ENCODE measurements at places on chromosomes 1 and 21. TPM values are rescaled to one million over a fixed set of nuclear protein-coding genes. Genes with fewer than 3 reads are reported as not detected.

The ARTN gene
- total RNA-seq = 3.0 TPM

The HPDL gene
- not detected for total RNA-seq

The MPZ gene
- 1.1 TPM for total RNA-seq

The CCDC181 gene
- 1.2 TPM for total RNA-seq

The FCGR1A gene
- not detected for total RNA-seq

DNA sequence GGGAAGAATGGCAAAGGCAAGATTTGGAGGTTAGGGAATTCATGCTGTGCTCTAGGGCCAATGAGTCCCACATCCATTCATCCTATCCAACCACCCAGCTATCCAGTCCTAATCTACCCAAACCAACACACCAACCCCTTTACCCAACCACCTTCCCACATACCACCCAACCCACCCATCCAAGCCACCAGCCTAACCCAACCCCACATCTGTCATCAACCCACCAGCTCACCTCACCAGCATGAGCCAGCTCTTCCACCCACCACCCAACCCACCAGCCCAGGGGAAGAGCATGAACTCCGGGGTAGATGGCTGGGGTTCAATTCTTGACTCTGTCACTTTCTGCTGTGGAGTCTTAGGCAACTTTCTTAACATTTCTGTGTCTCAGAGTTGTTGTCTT is 35.9 kb upstream of the DISP3 start:
- H3K4me3 ChIP-seq = no peak overlapping the region
- H3K27ac ChIP-seq = no peak overlapping the region
- H3K36me3 ChIP-seq = no peaks in the 10 kb centered on the region
- no peak for DNase-seq
- H3K4me1 ChIP-seq = no peaks in the 10 kb centered on the region

GRCh38 chr1:4044967-4045366 is 144.9 kb upstream of the C1orf174 start:
- peaks cover 21% of the 10 kb centered on the region for H3K27me3 ChIP-seq
- DNase-seq = no peak
- H3K27ac ChIP-seq = no peak overlapping the region
- H3K4me1 ChIP-seq = no peaks in the 10 kb centered on the region
- H3K4me3 ChIP-seq = no peak overlapping the region
- H3K36me3 ChIP-seq = no peaks in the 10 kb centered on the region

DNA sequence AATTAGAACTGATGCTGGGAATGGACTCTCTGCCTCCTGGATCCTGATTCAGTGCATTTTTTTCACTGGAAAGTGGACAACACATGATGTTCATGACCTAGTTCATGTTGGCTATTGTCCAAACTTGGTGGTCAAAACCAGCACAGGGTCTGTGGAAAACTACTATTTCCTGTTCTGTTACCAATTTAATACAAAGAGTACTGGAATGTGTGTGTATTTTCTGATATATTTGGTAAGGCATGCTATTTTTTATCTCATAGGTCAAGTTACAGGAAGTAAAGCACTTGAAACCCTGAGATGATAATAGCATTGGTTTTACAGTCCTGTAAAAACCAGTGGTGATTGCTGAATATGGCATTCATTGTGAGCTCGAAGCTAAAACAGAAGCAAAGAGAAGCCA is 89.9 kb downstream of the SGIP1 start:
- no peak for DNase-seq
- no peaks in the 10 kb centered on the region for H3K27me3 ChIP-seq
- H3K27ac ChIP-seq = no peak overlapping the region
- H3K4me3 ChIP-seq = no peak overlapping the region

GRCh38 chr1:4177425-4178150 is 277.5 kb upstream of the C1orf174 start:
- H3K27ac ChIP-seq = no peak overlapping the region
- peaks cover 30% of the 10 kb centered on the region for H3K27me3 ChIP-seq
- no peaks in the 10 kb centered on the region for H3K4me1 ChIP-seq
- no peak for DNase-seq
- no peaks in the 10 kb centered on the region for H3K36me3 ChIP-seq

DNA sequence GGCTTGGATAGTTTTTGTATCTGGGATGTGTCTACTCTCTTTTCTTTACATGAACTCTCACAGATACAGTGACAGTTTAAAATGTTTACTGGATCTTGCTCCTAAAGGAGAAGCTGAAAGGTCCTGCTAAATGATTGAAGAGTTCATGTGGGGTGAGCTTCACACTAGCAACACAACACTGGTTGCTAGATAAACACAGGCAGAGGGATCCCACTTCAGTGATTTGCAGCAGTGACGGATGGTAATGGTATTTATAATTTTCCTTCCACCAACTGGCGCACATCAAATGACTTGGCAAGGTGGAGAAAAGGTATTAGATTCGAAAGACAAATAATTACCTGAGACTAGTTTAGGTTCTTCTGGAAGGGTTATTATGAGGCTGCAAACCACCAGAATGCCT is 270.2 kb downstream of the TBX15 start:
- no peaks in the 10 kb centered on the region for H3K27me3 ChIP-seq
- no peaks in the 10 kb centered on the region for H3K36me3 ChIP-seq

GRCh38 chr1:210669951-210670350 is 341.2 kb downstream of the HHAT start:
- no peaks in the 10 kb centered on the region for H3K36me3 ChIP-seq
- no peaks in the 10 kb centered on the region for H3K4me1 ChIP-seq
- no peak overlapping the region for H3K27ac ChIP-seq
- no peak for DNase-seq
- H3K27me3 ChIP-seq = no peaks in the 10 kb centered on the region

DNA sequence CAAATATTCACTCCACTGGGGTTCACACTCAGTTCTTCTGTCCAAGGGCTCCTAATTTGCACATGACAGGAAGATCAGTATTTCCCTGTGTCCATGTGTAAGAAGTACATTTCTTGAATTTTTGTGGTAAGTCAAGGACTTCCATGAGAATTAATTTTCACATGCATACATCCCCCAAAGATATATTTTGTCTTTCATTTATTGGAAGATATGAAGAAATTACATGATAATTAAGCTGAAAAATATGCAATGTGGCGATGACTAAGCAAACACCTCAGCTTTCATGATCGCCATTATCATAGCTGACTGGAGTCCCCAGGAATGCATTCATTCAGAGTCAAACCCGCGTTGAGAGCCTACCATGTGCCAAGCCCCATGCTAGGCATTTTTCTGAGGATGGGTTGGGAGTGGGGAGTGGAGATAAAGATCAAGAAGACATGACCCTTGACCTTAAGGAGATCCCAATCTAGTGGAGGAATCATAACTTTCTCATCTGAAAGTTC is 104.6 kb upstream of the F3 start:
- H3K36me3 ChIP-seq = no peaks in the 10 kb centered on the region
- H3K27ac ChIP-seq = no peak overlapping the region
- no peaks in the 10 kb centered on the region for H3K27me3 ChIP-seq

DNA sequence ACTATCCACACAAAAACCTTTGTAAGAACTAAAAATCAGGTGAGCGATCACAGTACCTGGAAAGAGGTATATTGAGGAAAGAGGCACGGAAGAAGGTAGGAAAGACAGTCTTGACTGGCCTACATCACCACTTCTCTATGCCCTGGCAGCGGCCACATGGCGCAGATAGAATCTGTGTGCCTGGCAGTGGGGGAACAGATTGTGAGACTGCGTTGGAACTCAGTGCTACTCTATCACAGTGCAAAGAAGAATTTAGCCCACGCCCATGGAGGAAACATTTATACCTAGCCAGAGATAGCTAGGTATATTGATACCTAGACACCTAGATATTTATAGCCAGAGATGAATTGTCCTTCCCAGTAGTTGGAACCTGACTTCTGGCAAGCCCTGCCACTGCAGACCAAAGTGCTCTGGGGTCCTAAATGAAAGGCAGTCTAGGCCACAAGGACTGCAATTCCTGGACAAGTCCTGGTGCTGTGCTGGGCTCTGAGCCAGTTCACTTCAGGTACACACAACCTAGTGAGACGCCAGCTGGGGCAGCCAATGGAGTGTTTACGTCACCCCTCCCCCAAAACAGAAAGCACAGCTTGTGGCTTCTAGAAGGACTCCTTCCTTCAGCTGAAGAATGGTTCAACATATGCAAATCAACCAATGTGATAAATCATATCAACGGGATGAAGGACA is 51.9 kb downstream of the DHX9 start:
- H3K36me3 ChIP-seq = peaks cover 31% of the 10 kb centered on the region
- H3K4me1 ChIP-seq = no peaks in the 10 kb centered on the region
- no peak for DNase-seq
- H3K27ac ChIP-seq = no peak overlapping the region
- H3K27me3 ChIP-seq = no peaks in the 10 kb centered on the region

DNA sequence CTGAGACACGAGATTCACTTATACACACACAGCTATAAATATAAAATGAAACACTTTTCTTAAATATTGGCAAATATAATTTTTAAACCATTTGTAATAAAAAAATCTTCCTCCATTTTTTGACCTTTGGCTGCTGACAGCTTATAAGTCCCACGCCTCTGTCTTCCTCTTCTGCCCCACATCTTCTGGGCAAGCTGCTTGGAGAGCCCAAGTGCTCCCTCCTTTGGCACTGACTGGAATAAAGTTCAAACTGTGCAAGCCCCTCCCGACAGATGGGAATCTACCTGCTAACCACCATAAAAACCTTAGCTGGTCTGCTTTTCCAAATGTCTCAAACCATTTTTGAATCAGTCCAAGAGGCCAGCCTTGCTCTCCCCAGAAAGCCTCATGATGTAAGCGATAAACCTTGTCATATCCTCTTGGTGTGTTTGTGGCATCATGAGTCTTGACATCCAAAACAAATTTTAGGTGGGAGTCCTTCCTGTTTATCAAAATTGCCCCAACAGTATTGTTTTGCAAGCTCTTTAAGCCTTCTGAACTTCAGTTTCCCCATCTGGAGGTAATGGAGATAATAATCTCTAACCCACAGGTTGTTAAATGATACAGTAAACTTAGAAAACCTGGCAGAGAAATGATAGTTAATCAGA is 99.8 kb downstream of the SNX7 start:
- no peaks in the 10 kb centered on the region for H3K27me3 ChIP-seq
- no peak overlapping the region for H3K27ac ChIP-seq
- no peak overlapping the region for H3K4me3 ChIP-seq
- no peaks in the 10 kb centered on the region for H3K4me1 ChIP-seq
- no peaks in the 10 kb centered on the region for H3K36me3 ChIP-seq
- DNase-seq = peak; percentile 13

DNA sequence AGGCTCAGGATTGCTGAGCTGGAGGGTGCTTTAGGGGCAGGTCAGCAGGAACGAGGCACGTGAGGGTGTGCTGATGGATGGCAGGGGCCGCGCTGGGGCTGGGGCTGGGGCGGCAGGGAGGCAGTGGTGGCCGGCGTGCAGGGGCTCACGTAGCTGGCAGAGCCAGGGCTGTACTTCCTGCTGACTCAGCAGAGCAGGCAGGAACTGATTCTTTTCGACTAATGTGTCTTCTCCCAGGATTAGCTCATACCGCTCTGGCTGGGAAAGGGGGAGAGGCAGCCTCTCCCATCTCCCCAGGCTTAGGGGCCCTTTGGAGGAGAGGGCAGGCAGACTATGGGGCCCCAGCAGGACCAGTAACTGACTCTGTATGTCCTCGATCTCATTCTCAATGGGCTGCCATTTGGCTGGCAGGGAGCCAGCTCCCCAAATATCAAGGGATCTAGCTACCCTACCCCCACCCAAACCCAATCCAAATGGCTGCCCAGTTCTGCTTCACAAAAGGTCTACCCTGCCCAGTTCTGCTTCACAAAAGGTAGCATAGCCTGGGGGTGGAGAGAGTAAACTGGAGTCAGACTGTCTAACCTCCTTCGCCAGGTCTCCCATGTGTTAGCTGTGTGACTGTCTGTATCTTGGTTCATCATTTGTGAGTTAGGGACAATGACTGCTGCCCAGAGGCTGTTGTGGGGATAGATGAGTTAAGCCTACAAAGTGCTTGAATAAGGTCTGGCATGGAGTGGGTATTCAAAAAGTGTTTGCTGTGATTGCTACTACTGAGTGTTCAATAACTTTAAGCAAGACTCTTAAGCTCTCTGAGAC is 100.1 kb upstream of the SLC2A1 start:
- H3K4me3 ChIP-seq = no peak overlapping the region
- no peak overlapping the region for H3K27ac ChIP-seq
- peaks cover 9% of the 10 kb centered on the region for H3K4me1 ChIP-seq
- DNase-seq = peak; percentile 62

- no peaks in the 10 kb centered on the region for H3K36me3 ChIP-seq
- no peak overlapping the region for H3K27ac ChIP-seq
- H3K4me3 ChIP-seq = no peak overlapping the region
Measured at GRCh38 chr1:5713101-5714010, 278.9 kb downstream of the NPHP4 start.

DNA sequence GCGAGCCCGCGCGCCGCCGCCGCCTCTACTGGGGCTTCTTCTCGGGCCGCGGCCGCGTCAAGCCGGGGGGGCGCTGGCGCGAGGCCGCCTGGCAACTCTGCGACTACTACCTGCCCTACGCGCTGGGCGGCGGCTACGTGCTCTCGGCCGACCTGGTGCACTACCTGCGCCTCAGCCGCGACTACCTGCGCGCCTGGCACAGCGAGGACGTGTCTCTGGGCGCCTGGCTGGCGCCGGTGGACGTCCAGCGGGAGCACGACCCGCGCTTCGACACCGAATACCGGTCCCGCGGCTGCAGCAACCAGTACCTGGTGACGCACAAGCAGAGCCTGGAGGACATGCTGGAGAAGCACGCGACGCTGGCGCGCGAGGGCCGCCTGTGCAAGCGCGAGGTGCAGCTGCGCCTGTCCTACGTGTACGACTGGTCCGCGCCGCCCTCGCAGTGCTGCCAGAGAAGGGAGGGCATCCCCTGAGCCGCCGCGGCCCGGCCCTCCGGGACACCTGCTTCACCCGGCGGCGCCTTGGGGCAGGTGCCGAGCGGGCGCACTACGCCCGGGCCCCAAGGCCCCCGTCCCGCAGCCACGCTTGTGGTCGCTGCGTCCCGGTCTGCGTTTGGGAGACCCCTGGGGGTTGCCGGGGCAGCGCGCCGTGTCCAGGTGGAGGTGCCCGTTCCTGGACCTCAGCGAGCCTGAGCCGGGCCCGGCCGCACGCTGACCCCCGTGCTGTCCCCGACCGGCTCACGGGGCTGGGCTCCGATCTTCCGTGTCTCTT is 944 bp downstream of the B3GALT6 start:
- peaks cover 8% of the 10 kb centered on the region for H3K27me3 ChIP-seq
- no peak overlapping the region for H3K27ac ChIP-seq

- H3K4me3 ChIP-seq = no peak overlapping the region
- no peak overlapping the region for H3K27ac ChIP-seq
- no peaks in the 10 kb centered on the region for H3K4me1 ChIP-seq
- H3K36me3 ChIP-seq = no peaks in the 10 kb centered on the region
- no peak for DNase-seq
Measured at GRCh38 chr1:152127673-152128072, 12.4 kb upstream of the TCHH start.

Data from SJCRH30 (cell line).